ENCODE measurements at places on chromosomes 3 and 15. TPM values are rescaled to one million over a fixed set of nuclear protein-coding genes. Genes with fewer than 3 reads are reported as not detected.

DNA sequence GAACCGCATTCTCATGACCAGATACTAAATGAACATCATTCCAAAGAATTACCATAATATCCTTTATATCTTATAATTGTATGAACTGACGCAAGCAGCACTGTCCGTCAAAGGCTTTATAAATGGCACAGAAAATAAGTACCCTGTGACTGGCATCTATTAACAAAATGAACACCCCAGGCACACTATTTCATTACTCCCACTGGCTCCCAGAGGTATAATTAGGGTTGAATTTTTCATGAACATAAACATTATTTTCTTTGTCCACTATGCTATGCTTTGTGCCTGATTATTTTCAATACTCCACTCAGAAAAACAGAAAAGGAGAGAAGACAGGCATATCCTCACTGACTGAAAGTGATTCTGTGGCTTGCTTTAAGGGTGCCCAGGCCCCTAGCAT, 71.1 kb downstream of the LYZL4 start:
- DNase-seq, result no peak

DNA sequence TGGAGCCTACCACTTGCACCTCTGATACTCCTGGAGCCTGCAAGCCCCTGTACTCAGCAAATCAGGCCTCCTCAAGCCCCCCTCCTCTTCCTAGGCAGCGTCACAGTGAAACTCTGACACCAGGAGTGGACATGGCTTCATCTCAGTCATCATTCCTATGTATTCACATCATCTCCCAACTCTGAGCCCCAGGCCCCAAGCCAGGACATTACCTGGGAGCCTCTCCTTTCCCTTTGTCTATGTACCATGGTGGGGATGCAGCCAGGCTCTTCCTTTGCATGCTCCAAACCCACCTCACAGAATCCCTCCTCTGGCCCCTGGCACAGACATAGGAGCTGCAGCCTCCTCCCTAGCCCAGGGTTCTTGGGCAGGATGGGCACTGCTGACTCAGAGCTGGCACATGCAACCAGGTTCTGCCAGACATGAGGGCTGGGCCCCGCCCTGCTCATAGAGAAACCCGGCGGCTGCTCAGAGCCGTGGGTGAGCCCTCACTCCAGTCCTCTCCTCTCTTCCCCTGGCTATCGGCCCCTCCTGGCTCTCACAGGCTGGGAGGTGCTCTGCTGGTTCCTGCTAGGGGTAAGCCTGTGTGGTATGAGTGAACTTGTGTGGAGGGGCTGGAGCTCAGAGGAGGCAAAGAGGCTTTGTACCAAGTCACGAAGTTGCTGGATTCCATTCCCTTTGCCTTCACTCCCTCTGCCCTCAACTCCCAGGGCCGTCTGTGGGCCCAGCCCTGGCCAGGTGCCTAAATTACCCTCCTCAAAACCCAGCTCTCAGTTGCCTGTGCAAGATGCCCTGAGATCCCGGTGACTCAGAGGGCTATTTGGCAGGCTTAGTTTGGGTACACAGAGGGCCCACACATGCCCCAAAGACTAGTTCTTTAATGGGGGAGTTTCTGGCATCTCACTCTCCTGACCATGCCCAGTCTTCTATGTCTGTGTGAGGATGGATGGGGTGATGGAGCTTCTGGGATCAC, 1.9 kb upstream of the PLCD1 start:
- peak; percentile 71 for DNase-seq

GRCh38 chr3:149009732-149010131, 18.4 kb downstream of the GYG1 start:
- DNase-seq, result no peak

GRCh38 chr3:109131276-109131675, 5.2 kb upstream of the C3orf85 start:
- DNase-seq, result no peak

GRCh38 chr15:68272721-68273271, 4.7 kb upstream of the FEM1B start:
- no peak for DNase-seq

- peak; percentile 93 for DNase-seq
Measured at GRCh38 chr15:65421360-65422215, 1.2 kb downstream of the IGDCC4 start.

- no peak for DNase-seq
Measured at GRCh38 chr3:23916152-23916885, 471 bp downstream of the NKIRAS1 start.

DNA sequence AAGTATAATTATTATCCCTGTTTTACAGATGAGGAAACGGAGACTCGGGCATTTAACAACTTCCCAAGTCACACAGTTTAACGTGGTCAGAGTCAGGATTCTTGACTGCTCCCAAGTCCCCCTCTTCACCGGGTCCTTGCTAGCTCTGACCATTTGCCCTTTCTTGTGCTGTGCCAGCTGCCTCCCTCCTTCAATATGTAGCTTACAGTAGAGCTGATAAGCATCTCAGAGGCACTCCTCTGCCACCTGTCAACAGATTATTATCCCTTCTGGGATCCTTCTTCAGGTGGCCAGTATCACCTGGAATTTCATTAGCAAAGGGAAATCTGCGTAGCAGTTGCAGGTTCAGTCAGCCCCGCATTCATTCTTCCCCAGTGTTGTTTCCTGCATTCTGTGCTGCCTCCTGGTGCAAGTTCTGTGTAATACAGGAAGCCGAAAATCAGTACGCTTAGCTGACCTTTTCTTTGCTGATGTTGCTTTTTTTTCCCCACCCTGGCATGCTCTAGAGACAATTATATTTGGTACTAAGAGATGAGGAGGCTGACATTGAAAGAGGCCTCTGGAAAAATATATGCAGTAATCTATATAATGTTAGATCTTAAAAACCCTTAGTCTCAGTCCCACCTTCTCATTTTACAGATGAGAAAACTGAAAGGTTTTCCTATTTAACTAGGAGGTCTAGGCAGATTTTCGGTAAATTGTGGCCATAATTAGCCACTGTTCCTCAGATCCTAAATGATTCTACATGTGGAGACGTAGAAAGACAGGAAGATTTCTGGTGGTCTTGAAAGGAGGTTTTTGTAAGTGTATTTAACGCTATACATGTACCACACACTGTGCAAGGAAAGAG, 24.8 kb downstream of the TMOD2 start:
- peak; percentile 84 for DNase-seq

DNA sequence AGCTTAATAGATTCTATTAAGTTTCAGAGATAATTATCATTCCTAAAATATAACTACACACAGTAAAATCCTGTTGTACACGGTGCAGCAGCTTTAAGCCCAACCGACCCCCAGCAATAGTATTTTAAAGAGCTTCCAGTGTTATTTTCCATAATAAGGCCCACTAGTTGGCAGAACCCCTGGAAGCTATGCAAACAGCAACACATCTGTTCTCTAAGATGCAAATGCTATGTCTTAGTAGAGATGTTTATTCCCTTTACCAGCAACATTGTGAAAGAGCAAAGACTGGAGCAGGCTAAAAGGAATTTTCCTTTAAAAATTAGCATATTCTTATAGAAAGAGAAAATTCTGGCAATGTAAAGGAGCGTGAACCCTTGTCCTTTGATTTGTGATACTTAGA, 819.7 kb upstream of the ALCAM start:
- DNase-seq, result no peak

DNA sequence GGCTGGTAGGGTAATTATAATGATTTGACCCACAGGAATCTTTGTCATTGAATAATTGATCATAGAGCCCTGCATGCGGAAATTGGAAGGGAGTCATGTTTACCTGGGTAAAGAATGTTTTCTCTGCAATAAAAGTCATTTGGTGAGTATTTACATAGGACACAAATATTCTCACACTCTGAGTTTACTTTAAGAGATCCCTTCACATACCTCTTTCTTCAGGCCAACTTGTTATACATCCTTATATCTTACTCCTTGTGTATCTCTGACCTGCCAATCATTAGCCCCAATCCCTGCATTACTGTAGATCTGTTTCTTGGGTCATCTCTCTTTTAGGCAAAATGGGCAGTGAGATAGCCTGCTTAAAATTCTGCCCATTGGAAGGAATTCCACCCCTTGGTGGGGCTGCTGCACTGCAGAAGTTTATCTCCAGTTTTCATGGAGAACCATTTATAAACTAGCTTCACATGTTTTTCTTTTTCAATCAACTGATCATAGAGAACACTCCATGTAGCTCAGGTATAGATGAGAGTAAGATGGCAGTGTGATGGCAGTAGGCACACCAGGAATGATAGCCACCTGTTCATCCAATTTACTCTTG, 46.2 kb downstream of the ILDR1 start:
- DNase-seq, result no peak

GRCh38 chr15:62605282-62605681, 437.3 kb upstream of the TPM1 start:
- DNase-seq, result no peak

DNA sequence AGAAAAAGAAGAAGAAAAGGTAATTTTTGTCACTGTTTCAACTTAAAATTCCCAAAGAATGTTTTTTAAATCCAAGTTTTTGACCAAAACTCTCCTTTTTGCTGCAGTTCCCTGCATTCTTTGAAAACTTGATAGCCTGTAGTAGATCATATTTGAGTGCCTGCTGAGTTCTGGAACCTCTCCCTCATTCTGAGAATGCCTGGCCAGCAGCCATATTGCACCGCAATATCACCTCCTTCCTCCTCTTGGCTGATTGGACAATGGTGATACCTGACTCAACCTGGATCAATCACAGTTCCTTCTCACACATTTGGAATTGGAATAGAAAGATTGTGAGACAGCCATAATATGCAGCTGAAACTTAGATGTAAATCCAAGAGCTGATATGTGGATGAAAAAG, 97.6 kb upstream of the GAP43 start:
- DNase-seq, result no peak

DNA sequence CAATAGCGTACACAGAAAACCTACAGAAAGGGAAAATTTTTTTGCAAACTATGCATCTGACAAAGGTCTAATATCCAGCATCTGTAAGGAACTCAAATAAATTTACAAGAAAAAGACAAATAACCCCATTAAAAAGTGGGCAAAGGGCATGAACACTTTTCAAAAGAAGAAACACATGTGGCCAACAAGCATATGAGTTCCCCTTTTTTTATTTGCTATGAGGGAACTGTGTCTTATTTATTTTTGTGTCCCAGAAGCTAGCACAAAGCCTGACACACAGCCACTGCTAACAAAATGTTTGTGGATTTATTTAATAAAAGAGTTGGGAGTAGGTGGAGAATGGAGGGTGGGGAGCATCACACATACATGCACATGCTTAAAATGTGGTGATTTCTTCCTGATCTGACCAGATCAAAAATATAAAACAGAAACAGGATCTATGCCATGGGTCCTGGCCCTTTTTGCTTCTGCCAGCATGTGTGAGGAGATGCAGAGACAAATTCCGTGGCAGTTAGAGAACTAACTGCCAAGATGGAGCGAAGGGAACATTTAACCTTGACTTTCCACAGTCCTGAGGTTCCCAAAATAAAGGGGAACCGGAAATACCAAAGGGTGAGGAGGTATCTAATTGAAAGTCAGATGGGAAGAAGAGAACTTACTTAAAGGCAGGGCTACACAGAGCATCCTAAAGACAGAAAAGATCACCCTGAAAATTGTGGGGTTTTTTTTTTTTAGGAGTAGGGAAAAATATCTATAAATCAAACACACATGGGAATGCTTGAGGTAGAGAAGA, at the start of gene TMEM202:
TMEM202 (plus strand) TSS at position 510 of the 793 bp plus-strand sequence; CDS start at position 532, 22 bp downstream.
- DNase-seq, result no peak

DNA sequence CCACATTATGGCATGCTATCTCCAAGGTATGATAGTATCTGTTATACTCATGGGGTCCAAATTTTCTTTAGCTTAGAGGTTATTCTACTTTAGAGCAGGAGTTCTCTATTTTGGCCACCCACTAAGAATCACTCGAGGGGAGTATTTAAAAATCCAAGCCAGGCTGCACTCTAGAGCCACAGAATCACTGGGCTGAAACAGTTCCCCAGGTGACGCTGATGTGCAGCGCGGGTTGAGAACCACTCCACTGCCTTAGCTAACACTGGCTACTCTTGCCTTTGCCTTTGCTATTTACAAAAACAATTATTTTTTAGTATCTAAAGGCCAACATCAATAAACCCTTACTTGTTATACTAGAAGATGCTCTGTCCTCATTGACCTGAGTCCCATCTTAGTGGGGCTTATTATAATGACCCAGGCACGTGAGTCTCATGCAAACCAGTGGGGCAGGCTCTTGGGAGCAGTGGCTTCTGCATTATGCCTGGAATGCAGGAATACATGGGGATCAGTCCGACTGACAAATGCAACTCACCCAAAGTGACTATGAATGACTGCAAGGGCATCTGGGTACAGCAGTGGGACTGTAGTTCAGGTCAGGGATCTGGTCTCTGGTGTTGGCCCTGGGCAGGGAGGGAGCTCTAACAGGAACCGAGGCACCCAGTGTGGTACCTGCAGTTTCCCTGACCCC, 21.7 kb upstream of the CGNL1 start:
- no peak for DNase-seq

DNA sequence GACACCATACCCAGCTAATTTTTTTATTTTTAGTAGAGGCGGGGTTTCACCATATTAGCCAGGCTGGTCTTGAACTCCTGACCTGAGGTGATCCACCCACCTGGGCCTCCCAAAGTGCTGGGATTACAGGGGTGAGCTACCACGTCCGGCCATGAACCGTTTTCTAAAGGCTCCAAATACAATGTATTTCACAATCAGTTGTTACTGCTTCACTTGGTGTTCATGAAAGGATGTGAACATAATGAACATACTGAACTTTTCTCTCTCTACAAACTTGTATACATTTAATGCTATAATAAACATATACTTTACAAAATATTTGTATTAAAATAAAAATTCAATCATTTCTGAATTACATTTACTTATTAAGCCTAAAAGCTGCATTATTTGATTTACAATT, 28.9 kb downstream of the TBL1XR1 start:
- DNase-seq, result no peak

GRCh38 chr15:34214135-34214534, 4.2 kb upstream of the KATNBL1 start:
- DNase-seq, result no peak

GRAMD2A gene
- total RNA-seq, result not detected

GPR62 gene
- total RNA-seq, result not detected

WWTR1 gene
- 109 TPM for total RNA-seq

ARRDC4 gene
- 36.5 TPM for total RNA-seq

P3H2 gene
- total RNA-seq, result 29.5 TPM

BNC1 gene
- total RNA-seq, result not detected

GHRL gene
- total RNA-seq, result 1.7 TPM

PPP1R14D gene
- total RNA-seq, result 20.0 TPM

FGF7 gene
- 33.9 TPM for total RNA-seq

AADAC gene
- not detected for total RNA-seq

SLC9C1 gene
- not detected for total RNA-seq

NPAP1 gene
- total RNA-seq, result 0.18 TPM

NEO1 gene
- 23.9 TPM for total RNA-seq
